Activated T-helper 17 cell treated with anti-CD3 and anti-CD28 coated beads, Interleukin-2, amount 50 U/mL, for 72 hours (primary cell): ENCODE measurements at places on chromosomes 7 and 10.
A peak's percentile ranks its signal among the peaks of the same experiment; 100 is the strongest.

DNA sequence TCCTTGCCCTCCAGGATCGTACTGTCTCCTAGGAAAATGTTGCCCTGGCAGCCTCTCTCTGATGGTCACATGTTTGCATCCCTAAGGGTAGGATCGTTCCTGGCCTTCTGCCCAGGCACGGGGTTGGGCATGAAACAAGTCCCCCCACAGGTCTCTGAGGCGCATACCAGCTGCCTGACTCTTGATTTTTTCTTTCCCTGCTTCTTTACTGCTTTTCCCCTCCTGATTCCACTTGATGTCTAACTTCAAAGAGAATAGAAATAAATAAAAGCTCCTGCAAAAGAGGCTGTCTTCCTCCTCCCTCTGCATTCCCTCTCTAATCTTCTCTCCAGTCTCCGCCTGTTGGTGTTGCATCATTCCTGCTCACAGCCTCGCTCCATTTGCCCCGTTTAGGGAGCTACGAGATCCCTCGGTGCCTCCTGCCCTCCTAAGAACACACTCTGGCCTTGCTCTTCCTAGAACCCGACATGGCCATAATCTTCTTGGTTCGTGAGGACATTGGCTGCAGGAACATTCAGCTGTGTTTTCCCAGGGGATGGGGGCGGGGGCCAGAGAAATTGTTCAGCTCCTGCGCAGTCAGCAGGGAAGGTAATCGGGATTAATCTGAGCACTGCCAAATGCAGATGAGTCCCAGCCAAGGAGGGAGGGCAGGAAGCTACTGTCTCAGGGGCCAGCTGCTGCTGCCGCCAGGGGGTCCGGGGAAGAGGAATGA, 26.0 kb downstream of the LEP start:
- H3K4me3 ChIP-seq: no peak overlapping the region
- H3K27me3 ChIP-seq: peaks cover 29% of the 10 kb centered on the region
- no peak overlapping the region for H3K27ac ChIP-seq
- H3K4me1 ChIP-seq: no peaks in the 10 kb centered on the region
- no peak for ATAC-seq

GRCh38 chr10:75231672-75232581, 3.8 kb downstream of the COMTD1 start:
- H3K4me3 ChIP-seq: peak overlapping the region; percentile 4
- H3K4me1 ChIP-seq: peaks cover 19% of the 10 kb centered on the region
- H3K36me3 ChIP-seq: peaks cover 70% of the 10 kb centered on the region
- peak overlapping the region; percentile 66 for H3K27ac ChIP-seq
- ATAC-seq: no peak
- no peaks in the 10 kb centered on the region for H3K27me3 ChIP-seq

DNA sequence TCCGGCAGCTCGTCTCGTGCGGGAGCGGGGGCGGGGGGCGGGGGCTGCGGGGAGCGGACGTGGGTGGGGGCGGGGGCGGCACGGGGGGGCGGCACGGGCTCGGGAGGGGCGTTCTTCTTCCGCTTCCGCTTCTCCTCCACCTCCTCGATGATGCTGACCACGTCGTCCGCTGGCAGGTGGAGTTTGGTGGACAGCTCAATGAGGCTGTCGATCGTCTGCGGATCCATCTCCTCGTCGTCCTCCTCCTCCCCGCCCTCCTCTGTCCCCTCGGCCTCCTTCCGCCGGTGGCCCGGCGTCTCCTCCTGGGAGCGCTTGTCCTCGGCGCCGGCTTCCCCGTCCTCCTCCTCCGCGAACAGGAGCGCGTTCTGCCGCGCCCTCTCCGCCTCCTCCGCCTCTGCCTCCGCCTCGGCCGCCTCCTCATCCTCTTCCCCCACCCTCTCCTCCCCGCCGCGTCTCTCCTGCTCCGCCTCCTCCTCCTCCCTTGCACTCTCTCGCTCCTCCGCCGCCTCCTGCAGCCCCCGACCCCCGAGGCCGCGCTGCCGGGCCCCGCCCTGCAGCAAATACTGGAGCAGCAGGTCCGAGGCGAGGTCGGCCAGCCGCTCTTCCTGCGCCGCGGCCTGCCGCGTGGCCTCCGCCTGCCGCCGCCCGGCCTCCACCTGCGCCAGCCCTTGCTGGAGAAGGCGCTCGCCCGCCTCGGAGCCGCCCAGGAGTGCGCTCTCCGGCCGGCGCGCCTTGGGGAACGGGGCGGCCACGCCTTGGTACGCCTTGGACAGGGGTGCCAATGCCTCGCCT, 1.9 kb downstream of the VGF start:
- peaks cover 29% of the 10 kb centered on the region for H3K27me3 ChIP-seq
- H3K4me3 ChIP-seq: peak overlapping the region; percentile 65
- H3K36me3 ChIP-seq: peaks cover 50% of the 10 kb centered on the region
- H3K27ac ChIP-seq: no peak overlapping the region

DNA sequence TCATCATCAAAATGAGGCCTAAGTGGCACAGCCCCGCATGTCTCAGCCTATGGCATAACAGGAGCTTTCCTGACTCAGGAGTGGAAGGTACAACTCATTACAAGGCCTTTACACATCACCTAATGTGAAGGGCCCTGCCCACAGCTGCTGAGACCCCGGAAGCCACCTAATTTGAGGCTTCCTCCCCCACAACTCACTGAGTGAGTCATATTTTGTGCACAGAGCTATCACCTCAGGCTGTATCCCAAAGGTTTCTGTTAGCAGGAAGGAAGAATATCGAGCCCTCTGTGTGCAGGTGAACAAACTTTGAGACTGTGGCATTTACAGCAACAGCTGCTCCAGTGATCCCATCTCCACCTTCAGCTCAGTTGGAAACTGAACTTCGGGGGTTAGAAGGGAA, 20.6 kb downstream of the HTR5A start:
- no peak overlapping the region for H3K27ac ChIP-seq
- no peaks in the 10 kb centered on the region for H3K36me3 ChIP-seq
- peaks cover 19% of the 10 kb centered on the region for H3K27me3 ChIP-seq
- no peaks in the 10 kb centered on the region for H3K4me1 ChIP-seq
- H3K4me3 ChIP-seq: no peak overlapping the region

DNA sequence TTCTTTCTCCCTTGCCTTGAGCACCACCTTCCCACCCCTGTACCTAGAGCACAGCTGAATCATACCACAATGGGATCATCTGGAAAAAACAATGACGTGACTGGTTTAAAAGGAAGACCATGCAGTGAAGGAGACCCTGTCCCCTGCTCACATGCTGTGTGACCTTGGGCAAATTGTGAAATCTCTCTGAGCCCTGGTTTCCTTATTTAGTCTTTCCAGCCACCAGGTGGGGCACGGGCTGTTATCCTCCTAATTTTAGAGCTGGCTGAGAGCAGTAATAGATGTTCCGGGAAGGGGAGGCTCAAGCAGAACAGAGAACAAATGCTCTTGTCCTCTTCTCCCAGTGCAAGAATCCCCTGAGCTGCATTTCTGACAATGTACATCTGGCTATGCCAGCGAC, 198.3 kb downstream of the RPS24 start:
- no peak for ATAC-seq
- no peaks in the 10 kb centered on the region for H3K36me3 ChIP-seq
- peaks cover 7% of the 10 kb centered on the region for H3K27me3 ChIP-seq
- H3K4me1 ChIP-seq: no peaks in the 10 kb centered on the region
- H3K4me3 ChIP-seq: no peak overlapping the region
- no peak overlapping the region for H3K27ac ChIP-seq

DNA sequence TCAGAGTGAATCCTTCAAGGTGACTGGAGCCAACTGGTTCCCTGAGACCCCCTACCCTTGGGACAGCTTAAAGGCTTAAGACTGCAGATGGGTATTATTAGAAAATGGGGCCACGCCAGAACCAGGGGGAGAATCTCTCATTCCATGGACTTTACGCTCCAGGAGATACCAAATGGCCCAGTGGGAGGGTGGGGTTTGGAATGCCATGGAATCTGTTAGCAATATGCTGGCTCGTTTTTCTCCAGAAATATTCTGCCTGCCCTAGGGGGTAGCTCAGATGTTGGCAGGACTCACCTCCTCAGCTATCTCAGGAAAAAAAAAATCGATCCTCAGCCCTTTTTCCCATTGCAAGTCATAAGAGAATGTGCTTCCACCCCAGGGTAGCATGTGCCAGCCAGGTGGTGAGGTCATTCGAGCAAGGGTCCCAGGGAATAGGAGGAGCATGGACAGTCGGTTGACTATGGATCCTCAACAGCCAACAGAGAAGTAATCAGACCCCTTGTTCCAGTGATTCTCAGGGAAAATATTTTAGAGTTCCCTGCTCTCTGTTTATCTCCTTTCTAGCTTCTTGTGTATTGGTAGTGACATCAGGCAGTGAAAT, 22.9 kb downstream of the SVIL start:
- no peak overlapping the region for H3K4me3 ChIP-seq
- no peak overlapping the region for H3K27ac ChIP-seq
- ATAC-seq: no peak
- H3K27me3 ChIP-seq: no peaks in the 10 kb centered on the region
- H3K4me1 ChIP-seq: peaks cover 8% of the 10 kb centered on the region

DNA sequence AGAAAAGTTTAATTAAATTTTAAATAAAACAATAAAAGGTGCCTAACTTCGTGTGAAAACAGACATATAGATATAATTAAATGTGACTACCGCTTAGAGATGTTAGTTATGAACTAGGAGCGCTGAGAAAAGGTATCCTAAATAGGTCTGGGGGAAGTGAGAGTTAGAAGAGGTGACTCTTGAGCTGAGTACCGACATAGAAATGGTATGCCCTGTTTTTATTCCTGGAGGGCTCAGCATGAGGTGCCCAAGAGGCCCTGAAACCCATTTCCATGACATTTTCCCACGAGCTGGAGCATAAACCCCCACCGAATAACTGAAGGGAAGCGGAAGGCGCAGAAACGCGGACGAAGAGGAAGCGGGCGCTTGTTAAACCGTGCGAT, 433 bp upstream of the STARD3NL start:
- peak overlapping the region; percentile 93 for H3K4me3 ChIP-seq
- H3K27ac ChIP-seq: peak overlapping the region; percentile 86

DNA sequence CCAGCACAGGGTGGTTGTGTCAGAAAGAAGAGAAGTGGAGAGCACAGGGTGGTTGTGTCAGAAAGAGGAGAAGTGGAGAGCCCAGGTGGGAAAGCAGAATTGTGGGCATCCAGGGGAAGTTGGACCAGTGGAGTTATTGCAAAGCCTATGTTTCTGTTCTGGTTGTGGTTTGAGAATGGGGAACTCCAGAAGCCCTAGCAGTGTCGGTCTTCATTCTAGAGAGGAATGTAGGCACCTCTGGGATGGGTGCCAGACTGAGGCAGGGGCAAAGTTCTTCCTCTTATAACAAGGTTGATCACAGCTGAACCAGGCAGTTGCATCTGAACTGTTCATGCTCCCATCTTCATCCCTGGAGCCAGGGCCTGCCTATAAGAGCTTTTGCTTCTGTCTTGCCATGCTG, 954 bp downstream of the FSCN3 start:
- no peak overlapping the region for H3K4me3 ChIP-seq
- H3K27me3 ChIP-seq: no peaks in the 10 kb centered on the region
- no peak for ATAC-seq
- H3K27ac ChIP-seq: peak overlapping the region; percentile 43
- H3K36me3 ChIP-seq: peaks cover 33% of the 10 kb centered on the region

DNA sequence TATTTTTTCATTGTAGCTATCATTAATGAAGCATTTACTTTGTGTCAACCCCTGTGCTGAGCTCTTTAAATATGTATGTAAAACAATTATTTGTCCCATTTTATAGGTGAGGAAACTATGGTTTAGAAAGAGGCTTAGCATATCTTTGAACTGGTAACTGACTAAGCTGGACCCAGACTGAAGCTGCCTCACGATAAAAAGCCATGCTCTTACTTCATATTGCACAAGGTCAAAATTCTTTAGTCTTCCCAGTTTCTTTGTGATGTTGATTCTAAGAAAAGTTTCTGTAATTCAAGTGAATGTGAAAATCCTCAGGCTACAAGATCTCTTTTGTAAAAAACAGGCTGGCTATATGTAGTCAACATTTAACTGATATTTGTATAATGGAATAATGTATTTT, 46.6 kb upstream of the SLC16A12 start:
- H3K4me1 ChIP-seq: no peaks in the 10 kb centered on the region
- no peak overlapping the region for H3K27ac ChIP-seq
- ATAC-seq: no peak
- no peaks in the 10 kb centered on the region for H3K36me3 ChIP-seq
- H3K27me3 ChIP-seq: no peaks in the 10 kb centered on the region
- no peak overlapping the region for H3K4me3 ChIP-seq

- no peak for ATAC-seq
- no peak overlapping the region for H3K27ac ChIP-seq
- no peaks in the 10 kb centered on the region for H3K36me3 ChIP-seq
- no peaks in the 10 kb centered on the region for H3K4me1 ChIP-seq
- H3K4me3 ChIP-seq: no peak overlapping the region
Measured at GRCh38 chr10:112082120-112082519, 101.4 kb downstream of the GPAM start.

GRCh38 chr10:79070606-79071395, 2.0 kb downstream of the ZMIZ1 start:
- H3K27ac ChIP-seq: peak overlapping the region; percentile 73
- no peak for ATAC-seq
- H3K4me3 ChIP-seq: peak overlapping the region; percentile 87
- peaks cover 9% of the 10 kb centered on the region for H3K4me1 ChIP-seq
- H3K36me3 ChIP-seq: peaks cover 10% of the 10 kb centered on the region

GRCh38 chr7:51067757-51068156, 248.9 kb downstream of the COBL start:
- no peak overlapping the region for H3K27ac ChIP-seq
- no peak for ATAC-seq
- H3K36me3 ChIP-seq: no peaks in the 10 kb centered on the region

DNA sequence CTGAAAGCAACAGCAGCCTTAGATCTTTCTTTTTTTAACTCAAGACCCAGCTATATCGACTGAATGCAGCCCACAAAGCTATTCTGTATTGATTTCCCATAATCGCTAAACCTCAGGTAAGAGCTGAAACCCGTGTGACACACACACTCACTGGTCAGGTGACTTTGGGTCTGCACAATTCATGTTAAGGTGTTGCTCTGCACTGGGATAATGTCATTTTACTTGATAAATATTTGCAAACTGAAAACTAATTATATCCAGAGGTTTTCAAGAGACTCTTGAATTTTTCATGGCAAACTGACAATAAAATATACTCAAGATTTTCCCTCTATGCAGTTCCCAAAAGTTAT, 33.1 kb downstream of the SCRN1 start:
- no peaks in the 10 kb centered on the region for H3K36me3 ChIP-seq
- H3K4me1 ChIP-seq: no peaks in the 10 kb centered on the region
- H3K4me3 ChIP-seq: no peak overlapping the region
- peak overlapping the region; percentile 3 for H3K27ac ChIP-seq

DNA sequence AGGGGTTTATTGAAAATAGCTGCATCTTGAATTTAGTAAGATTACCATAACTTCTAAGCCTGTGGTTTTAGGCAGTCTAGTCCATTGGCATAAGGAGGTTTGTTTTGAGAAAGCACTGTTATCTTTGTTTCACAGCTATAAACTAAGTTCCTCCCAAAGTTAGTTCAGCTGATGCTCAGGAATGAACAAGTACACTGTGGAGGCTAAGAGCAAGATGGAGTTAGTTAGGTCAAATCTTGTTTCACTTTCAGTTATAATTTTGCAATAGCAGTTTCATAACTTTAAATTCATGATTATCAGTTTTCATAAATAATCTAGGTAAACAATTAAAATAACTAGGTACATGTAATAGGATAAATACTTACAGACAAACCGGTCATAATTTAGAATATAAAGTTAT, 15.4 kb downstream of the SEC61G start:
- H3K27me3 ChIP-seq: no peaks in the 10 kb centered on the region
- no peak overlapping the region for H3K27ac ChIP-seq
